ENCODE measurements at places on chromosomes 7 and 10. TPM values are rescaled to one million over a fixed set of nuclear protein-coding genes. Genes with fewer than 3 reads are reported as not detected.

GRCh38 chr10:122029499-122030199 is 40.7 kb downstream of the TACC2 start:
- H3K27ac ChIP-seq: no peak overlapping the region
- H3K4me3 ChIP-seq: no peak overlapping the region
- no peaks in the 10 kb centered on the region for H3K36me3 ChIP-seq
- H3K4me1 ChIP-seq: no peaks in the 10 kb centered on the region
- H3K27me3 ChIP-seq: no peaks in the 10 kb centered on the region
- DNase-seq: no peak

DNA sequence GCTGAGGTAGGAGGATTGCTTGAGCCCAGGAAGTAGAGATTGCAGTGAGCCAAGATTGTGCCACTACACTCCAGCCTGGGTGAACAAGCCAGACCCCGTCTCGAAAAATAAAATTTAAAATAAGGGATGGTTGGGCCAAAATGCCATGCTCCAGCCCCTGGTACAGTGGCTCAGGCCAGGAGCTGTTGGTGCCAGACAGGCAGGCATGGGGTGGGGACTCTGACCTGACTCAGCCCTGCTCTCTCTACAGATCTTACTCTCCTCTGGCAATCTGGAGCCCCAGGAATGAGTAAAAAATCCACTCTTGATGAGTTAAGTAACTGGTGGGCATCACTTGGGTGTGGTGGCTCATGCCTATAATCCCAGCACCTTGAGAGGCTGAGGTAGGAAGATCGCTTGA is 8.4 kb upstream of the TMEM120A start:
- no peak overlapping the region for H3K4me3 ChIP-seq
- H3K27me3 ChIP-seq: no peaks in the 10 kb centered on the region
- H3K27ac ChIP-seq: no peak overlapping the region
- H3K36me3 ChIP-seq: peaks cover 36% of the 10 kb centered on the region
- H3K4me1 ChIP-seq: no peaks in the 10 kb centered on the region

DNA sequence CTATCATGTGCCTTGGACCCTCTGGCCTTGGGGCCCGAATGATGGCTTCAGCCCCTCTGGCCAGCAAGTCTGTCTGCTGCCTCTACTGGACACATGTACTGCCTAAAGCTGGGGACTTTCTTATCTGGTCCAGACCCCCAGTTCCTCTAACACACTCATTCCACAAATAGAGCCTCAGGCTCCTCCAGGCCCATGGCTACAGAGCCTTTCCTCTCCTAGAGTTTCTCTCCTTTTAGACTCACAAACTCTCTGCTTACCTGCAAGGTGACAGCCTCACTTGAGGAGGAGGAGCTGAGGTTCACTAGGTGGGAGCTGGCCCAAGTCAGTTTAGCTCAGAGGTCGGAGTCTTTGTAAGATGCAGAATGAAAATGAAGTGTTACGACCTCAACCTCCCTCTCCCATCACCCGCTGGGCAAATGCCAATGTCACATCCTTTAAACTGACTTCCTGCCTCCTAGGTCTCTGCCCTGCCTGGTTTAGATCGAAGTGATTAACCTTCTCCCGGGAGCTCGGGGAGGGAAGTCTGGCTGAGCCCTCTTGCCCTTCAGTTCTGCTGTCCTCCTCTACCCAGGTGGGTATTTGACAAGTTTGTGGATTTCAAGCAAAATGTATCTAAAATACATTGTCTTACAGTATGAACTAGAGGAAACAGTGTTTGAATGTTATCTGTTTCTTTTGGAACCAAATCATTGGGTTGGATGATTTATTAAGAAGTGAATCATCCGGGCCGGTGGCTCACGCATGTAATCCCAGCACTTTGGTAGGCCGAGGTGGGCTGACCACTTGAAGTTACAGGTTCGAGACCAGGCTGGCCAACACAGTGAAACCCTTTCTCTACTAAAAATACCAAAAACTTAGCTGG is 71.9 kb upstream of the TNS3 start:
- H3K27me3 ChIP-seq: no peaks in the 10 kb centered on the region
- no peak overlapping the region for H3K27ac ChIP-seq
- no peaks in the 10 kb centered on the region for H3K36me3 ChIP-seq
- H3K4me1 ChIP-seq: no peaks in the 10 kb centered on the region
- no peak overlapping the region for H3K4me3 ChIP-seq
- peak; percentile 66 for DNase-seq

Gene CPEB3
- 1.6 TPM for total RNA-seq

Gene OR6V1
- not detected for total RNA-seq

GRCh38 chr10:121822180-121822579 is 105.7 kb downstream of the ATE1 start:
- DNase-seq: no peak
- no peak overlapping the region for H3K4me3 ChIP-seq
- H3K27me3 ChIP-seq: no peaks in the 10 kb centered on the region
- no peaks in the 10 kb centered on the region for H3K4me1 ChIP-seq
- H3K27ac ChIP-seq: no peak overlapping the region

DNA sequence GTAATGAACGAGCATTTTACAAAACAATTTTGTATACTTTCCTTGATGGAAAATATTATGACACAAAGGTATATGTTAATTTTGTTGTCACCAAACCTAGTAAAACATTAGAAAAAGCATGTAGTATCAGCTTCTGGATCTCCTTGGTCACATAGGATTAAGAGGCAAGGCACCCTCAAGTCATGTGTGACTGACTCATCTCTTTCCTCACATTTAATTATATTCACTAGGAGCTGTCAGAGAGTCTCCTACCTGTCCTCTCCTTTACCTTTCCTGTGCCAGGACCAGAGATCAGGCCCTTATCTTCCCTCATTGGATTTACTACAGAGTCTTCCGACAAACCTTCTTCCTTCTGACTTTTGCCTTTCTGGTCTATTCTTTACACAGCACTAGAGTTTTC is 111.3 kb upstream of the RPA3 start:
- H3K27ac ChIP-seq: no peak overlapping the region
- no peak for DNase-seq
- peaks cover 5% of the 10 kb centered on the region for H3K4me1 ChIP-seq

GRCh38 chr7:13092708-13093005 is 405.2 kb downstream of the ARL4A start:
- DNase-seq: no peak
- no peak overlapping the region for H3K4me3 ChIP-seq
- no peaks in the 10 kb centered on the region for H3K36me3 ChIP-seq

DNA sequence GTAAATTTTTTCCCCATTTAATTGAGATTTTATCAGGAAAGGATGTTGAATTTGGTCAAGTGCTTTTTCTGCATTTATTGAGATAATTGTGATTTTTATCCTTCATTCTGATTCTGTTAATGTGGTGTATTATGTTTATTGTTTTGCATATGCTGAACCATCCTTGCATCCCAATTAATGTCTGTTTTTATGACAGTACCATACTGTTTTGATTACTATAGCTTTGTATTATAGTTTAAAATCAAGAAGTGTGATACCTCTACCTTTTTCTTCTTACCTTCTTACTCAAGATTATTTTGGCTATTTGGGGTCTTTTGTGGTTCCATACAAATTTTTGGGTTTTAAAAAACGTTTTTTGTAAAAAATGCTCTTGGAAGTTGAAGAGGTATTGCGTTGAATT is 357.2 kb downstream of the REEP3 start:
- no peak overlapping the region for H3K27ac ChIP-seq
- no peaks in the 10 kb centered on the region for H3K4me1 ChIP-seq
- no peak for DNase-seq
- no peaks in the 10 kb centered on the region for H3K27me3 ChIP-seq

GRCh38 chr7:5656233-5656632 is 125.2 kb downstream of the RNF216 start:
- H3K36me3 ChIP-seq: peaks cover 48% of the 10 kb centered on the region
- no peaks in the 10 kb centered on the region for H3K4me1 ChIP-seq
- DNase-seq: no peak
- H3K4me3 ChIP-seq: no peak overlapping the region

DNA sequence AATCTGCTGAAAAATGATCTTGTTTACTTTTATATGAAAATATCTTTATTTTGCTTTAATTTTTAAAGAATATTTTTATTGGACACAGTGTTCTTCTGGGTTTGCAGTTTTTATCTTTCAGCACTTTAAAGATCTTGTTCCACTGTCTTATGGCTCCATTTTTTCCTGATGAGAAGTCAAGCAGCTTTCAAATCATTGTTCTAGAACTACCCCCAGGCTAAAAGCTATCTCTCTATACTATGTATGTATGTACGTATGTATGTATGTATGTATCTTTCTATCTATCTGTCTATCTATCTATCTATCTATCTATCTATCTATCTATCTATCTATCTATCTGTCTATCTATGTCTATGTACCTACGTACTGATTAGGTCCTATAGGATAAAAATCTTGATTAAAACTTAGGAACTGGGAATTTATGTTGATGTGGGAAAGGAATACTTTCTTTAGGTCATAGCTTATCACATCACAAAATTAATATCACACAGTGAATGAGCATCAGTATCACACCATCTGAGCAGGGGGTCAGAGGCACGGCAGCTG is 35.4 kb upstream of the TSPAN13 start:
- no peaks in the 10 kb centered on the region for H3K36me3 ChIP-seq
- peaks cover 4% of the 10 kb centered on the region for H3K4me1 ChIP-seq
- DNase-seq: no peak
- H3K27ac ChIP-seq: no peak overlapping the region
- no peak overlapping the region for H3K4me3 ChIP-seq

DNA sequence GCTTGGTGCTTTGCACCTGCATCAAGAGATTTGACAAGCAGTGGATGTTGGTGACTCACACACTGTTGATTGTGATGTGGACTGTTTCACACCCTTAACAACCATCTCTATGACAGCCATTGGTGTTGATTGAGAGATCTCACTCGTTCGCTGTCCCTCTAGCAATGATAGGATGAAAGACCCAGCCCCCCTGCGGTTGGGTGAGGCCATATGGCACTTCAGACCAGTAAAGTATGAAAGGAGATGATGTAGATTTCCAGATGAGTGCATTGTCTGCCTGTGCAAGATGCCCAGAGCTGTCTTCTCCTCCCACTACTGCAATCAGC is 138.7 kb upstream of the PRR15 start:
- no peaks in the 10 kb centered on the region for H3K36me3 ChIP-seq
- no peaks in the 10 kb centered on the region for H3K4me1 ChIP-seq
- H3K27ac ChIP-seq: no peak overlapping the region
- no peaks in the 10 kb centered on the region for H3K27me3 ChIP-seq
- no peak for DNase-seq

GRCh38 chr7:159107161-159107892 is 37.3 kb downstream of the VIPR2 start:
- no peaks in the 10 kb centered on the region for H3K4me1 ChIP-seq
- no peak overlapping the region for H3K4me3 ChIP-seq
- H3K27ac ChIP-seq: no peak overlapping the region
- no peak for DNase-seq

GRCh38 chr10:128035557-128035973 is 90.7 kb downstream of the MKI67 start:
- peaks cover 15% of the 10 kb centered on the region for H3K27me3 ChIP-seq
- no peak overlapping the region for H3K4me3 ChIP-seq
- no peak overlapping the region for H3K27ac ChIP-seq
- no peaks in the 10 kb centered on the region for H3K4me1 ChIP-seq

Gene MSMB
- 2.9 TPM for total RNA-seq

- no peak overlapping the region for H3K27ac ChIP-seq
- H3K27me3 ChIP-seq: no peaks in the 10 kb centered on the region
- peaks cover 8% of the 10 kb centered on the region for H3K4me1 ChIP-seq
- DNase-seq: no peak
Observed at GRCh38 chr10:6171881-6172695, 30.6 kb upstream of the PFKFB3 start.

GRCh38 chr10:74293686-74294371 is 142.8 kb downstream of the ADK start:
- no peak overlapping the region for H3K27ac ChIP-seq
- no peak overlapping the region for H3K4me3 ChIP-seq
- DNase-seq: no peak
- H3K27me3 ChIP-seq: no peaks in the 10 kb centered on the region
- H3K4me1 ChIP-seq: no peaks in the 10 kb centered on the region

Gene CYP3A5
- total RNA-seq: 0.14 TPM

GRCh38 chr7:130732980-130733930 is 752 bp downstream of the KLF14 start:
- peaks cover 97% of the 10 kb centered on the region for H3K27me3 ChIP-seq
- no peaks in the 10 kb centered on the region for H3K36me3 ChIP-seq
- no peak overlapping the region for H3K27ac ChIP-seq
- DNase-seq: peak; percentile 79

GRCh38 chr7:159046300-159046699 is 98.4 kb downstream of the VIPR2 start:
- no peaks in the 10 kb centered on the region for H3K27me3 ChIP-seq
- no peak overlapping the region for H3K4me3 ChIP-seq
- H3K27ac ChIP-seq: no peak overlapping the region
- no peaks in the 10 kb centered on the region for H3K36me3 ChIP-seq
- no peaks in the 10 kb centered on the region for H3K4me1 ChIP-seq

Gene VAX1
- 3.5 TPM for total RNA-seq

- H3K4me3 ChIP-seq: no peak overlapping the region
Observed at GRCh38 chr7:52826515-52827265, 208.7 kb upstream of the POM121L12 start.

GRCh38 chr10:44647877-44648542 is 263.1 kb upstream of the CXCL12 start:
- H3K4me1 ChIP-seq: no peaks in the 10 kb centered on the region
- DNase-seq: no peak
- H3K27ac ChIP-seq: no peak overlapping the region
- H3K36me3 ChIP-seq: no peaks in the 10 kb centered on the region

- H3K36me3 ChIP-seq: no peaks in the 10 kb centered on the region
- H3K4me3 ChIP-seq: no peak overlapping the region
- no peaks in the 10 kb centered on the region for H3K27me3 ChIP-seq
Observed at GRCh38 chr7:123060446-123060845, 64.9 kb upstream of the TAS2R16 start.

DNA sequence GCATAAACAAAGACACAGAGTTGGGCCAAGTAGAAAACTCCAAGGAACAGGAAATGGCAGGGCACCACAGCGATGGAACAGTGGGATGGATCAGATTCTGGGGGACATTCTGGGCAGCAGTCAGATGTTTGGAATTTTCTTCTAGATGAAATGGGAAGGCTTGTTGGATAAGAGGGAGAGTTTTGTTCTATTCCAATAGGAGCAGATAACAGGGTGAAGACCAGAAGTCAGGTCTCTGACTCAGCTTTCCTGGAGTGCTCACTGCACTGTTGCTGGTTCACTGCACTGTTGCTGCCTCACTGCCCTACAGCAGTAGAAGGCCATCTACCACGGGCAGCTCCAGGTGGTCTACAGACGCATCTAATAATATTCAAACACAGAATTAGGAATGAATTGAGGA is 135.6 kb downstream of the ATE1 start:
- no peak overlapping the region for H3K27ac ChIP-seq
- no peaks in the 10 kb centered on the region for H3K27me3 ChIP-seq
- no peak overlapping the region for H3K4me3 ChIP-seq
- H3K4me1 ChIP-seq: peaks cover 6% of the 10 kb centered on the region
- H3K36me3 ChIP-seq: no peaks in the 10 kb centered on the region

Gene UNCX
- not detected for total RNA-seq

Gene CPA2
- total RNA-seq: 0.40 TPM

Gene CCDC172
- not detected for total RNA-seq

Gene UTF1
- 1.9 TPM for total RNA-seq

Gene MYL10
- not detected for total RNA-seq
